ENCODE measurements at places on chromosomes 12 and 14. TPM values are rescaled to one million over a fixed set of nuclear protein-coding genes. Genes with fewer than 3 reads are reported as not detected.

DNA sequence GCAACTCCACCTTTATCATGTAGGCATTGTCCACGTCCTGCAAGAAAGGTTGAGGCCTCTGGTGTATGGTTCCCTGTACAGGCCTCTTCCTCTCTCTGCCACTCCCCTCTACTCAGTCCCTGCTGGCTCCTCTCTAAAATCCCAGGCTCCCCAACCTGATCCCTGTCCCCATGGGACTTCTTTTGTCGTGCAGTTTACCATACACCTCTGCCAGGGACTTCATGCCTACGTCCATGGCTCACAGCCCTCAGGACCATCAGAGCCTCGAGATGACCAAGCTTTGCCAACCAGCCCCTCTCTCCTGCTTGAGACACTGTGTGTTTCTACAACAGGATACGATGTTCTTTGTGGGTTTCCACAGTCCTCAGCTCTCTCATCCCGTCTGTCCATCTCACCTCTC is 2.9 kb downstream of the KRT2 start:
- no peak overlapping the region for H3K27ac ChIP-seq
- DNase-seq, result no peak
- H3K4me3 ChIP-seq, result no peak overlapping the region
- H3K4me1 ChIP-seq, result peaks cover 51% of the 10 kb centered on the region

- no peak overlapping the region for H3K4me3 ChIP-seq
- no peaks in the 10 kb centered on the region for H3K4me1 ChIP-seq
- no peaks in the 10 kb centered on the region for H3K36me3 ChIP-seq
- DNase-seq, result no peak
Measured at GRCh38 chr14:81285245-81285644, 64.5 kb upstream of the GTF2A1 start.

GRCh38 chr14:91327250-91327595 is 82.7 kb upstream of the GPR68 start:
- no peak for DNase-seq
- H3K36me3 ChIP-seq, result peaks cover 54% of the 10 kb centered on the region
- H3K4me3 ChIP-seq, result no peak overlapping the region
- no peaks in the 10 kb centered on the region for H3K27me3 ChIP-seq

DNA sequence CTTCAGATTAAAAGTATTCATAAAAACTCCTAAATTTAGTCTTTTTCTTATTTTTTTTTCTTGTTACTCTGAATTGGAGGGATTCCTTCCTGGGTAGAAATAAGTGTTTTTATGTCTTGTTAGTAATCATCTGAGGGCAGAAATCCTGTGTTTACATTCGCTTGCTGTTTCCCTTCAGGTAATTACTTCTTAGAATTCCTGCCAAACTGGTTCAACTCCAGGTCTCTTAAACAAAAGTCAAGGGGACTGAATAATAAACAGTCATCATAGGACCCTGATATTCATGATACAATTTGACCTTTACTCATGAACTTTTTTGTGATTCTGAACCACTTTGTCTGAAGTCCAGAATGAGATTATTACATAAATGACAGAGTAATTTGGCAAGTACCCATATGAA is 843.9 kb downstream of the FLRT2 start:
- H3K4me3 ChIP-seq, result no peak overlapping the region
- no peaks in the 10 kb centered on the region for H3K36me3 ChIP-seq
- DNase-seq, result no peak
- no peaks in the 10 kb centered on the region for H3K4me1 ChIP-seq
- H3K27ac ChIP-seq, result no peak overlapping the region

DNA sequence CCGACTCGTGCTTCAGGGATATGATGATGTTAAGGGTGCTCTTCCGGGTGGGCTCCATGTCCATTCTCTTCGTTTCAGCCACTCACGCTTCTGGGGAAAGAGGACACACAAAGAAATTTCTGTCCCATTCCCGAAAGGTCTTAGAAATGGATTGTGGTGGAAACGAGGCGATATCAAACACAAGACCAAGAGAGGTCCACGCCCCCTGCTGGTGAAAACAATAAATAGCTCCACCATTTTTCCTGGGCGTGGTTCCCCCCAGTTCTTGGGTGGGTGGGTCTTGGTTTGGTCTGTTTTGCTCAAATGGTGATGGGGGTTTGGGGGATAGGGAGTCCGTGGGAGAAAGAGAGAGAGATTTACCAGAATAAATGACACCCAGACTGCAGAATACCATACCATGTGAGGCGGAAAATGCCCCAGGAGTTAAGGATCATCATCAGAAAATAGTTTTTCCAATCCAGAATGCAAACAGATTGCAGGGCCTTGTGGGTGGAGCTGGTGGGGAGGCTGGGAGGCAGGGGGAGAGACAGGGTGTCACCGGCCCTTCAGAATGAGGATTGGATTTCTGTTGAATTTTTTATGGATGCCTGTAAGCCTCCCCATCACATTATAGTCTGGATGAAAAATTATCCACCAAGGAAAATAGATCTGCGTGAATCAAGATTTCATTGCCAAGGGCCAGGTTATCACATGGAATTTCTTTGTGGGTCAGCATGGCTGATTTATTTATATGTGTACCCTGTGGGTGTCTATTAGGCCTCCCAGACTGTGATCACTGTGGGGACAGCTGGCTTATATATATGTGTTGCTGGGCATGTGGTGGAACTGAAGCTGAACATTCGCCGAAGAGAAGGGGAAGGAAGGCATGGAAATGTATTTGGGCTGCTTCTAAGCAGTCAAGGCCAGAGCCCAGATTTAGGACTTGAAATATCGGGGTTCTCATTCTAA is 55.8 kb downstream of the SRRM4 start:
- no peak for DNase-seq
- no peaks in the 10 kb centered on the region for H3K4me1 ChIP-seq
- no peak overlapping the region for H3K27ac ChIP-seq
- H3K4me3 ChIP-seq, result no peak overlapping the region
- peaks cover 3% of the 10 kb centered on the region for H3K27me3 ChIP-seq

GRCh38 chr14:63435838-63436237 is 107.3 kb downstream of the PPP2R5E start:
- H3K27me3 ChIP-seq, result no peaks in the 10 kb centered on the region
- no peak overlapping the region for H3K27ac ChIP-seq
- no peak for DNase-seq
- no peak overlapping the region for H3K4me3 ChIP-seq
- no peaks in the 10 kb centered on the region for H3K36me3 ChIP-seq
- H3K4me1 ChIP-seq, result peaks cover 45% of the 10 kb centered on the region

DNA sequence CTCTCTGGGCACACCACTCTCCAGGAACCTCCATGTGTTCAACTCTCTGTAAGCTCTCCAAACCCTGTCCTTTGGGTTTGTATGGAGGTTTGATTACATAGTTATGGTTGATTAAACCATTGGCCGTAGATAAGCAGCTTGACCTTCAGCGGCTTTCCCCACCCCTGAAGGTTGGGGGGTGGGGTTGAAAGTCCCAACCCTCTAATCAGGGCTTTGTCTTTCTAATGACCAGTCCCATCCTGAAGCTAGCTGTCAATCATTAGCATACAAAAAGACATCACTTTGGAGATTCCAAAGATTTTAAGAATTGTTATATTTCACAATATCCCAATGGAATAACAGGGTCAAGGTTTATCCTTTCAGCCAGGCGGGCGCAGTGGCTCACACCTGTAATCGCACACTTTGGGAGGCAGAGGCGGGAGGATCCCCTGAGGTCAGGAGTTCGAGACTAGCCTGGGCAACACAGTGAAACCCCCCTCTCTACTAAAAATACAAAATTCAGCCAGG is 8.4 kb downstream of the FAM186A start:
- no peak overlapping the region for H3K27ac ChIP-seq
- no peaks in the 10 kb centered on the region for H3K36me3 ChIP-seq
- no peak for DNase-seq
- H3K4me1 ChIP-seq, result no peaks in the 10 kb centered on the region
- H3K27me3 ChIP-seq, result no peaks in the 10 kb centered on the region
- H3K4me3 ChIP-seq, result no peak overlapping the region

Gene SERPINA1
- 0.44 TPM for total RNA-seq

Gene KRT75
- not detected for total RNA-seq

DNA sequence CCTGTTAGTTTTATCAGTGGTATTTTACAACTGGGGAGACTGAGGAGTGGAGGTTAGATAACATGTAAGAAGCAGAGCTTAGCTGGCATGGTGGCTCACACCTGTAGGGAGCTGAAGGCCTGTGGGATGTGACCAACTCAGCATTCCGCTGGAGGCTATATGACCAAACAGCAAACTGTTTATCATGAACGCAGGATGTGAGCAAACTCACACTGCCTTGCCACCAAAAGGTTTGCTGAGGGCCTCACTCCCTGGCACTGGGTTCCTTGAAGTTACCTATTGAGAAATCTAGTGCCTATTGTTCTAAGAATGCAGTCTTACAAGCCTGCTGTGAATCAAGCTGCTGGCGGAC is 23.4 kb downstream of the JKAMP start:
- H3K4me3 ChIP-seq, result no peak overlapping the region
- H3K27ac ChIP-seq, result no peak overlapping the region
- DNase-seq, result no peak
- peaks cover 16% of the 10 kb centered on the region for H3K4me1 ChIP-seq
- H3K27me3 ChIP-seq, result no peaks in the 10 kb centered on the region
- peaks cover 3% of the 10 kb centered on the region for H3K36me3 ChIP-seq

Gene KRT3
- total RNA-seq, result not detected
